ENCODE measurements at places on chromosomes 6 and 20. TPM values are rescaled to one million over a fixed set of nuclear protein-coding genes. Genes with fewer than 3 reads are reported as not detected.

GRCh38 chr6:53818858-53819609 lies 24.2 kb downstream of the LRRC1 start:
- DNase-seq: no peak

DNA sequence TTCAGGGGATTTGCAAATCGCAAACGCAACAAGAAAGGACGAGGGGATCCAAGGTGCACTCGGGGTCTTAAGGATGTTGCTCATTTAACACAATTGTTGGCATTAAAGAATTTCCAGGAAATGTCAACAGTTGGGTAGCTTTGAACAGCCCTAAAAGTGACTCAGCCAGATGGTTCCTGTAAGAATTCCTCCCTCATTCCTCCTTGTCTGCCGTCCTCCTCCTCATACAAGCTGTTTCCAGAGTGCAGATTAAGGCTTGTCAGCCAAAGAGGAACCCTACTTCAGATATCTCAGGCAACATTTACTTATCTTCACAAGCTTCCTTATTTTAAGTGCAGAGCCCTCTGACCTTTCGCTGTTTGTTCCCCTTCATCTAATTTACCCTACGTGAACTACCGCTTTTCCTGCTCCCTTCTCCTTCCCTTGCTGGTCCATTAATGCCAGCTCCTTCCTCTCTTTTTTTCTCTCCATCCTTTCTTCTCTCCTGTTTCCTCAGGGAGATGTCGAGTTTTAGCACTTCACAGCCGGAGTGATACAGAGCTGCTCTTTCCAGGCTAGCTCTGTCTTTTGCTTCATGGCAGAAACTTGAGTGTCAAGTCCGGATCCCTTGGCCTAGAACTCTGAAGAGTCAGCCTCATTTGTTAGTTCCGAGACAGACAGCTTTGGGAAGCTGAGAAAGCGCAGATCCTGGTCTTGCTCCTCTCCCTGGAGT lies 26.1 kb upstream of the TBC1D7 start:
- DNase-seq: no peak

DNA sequence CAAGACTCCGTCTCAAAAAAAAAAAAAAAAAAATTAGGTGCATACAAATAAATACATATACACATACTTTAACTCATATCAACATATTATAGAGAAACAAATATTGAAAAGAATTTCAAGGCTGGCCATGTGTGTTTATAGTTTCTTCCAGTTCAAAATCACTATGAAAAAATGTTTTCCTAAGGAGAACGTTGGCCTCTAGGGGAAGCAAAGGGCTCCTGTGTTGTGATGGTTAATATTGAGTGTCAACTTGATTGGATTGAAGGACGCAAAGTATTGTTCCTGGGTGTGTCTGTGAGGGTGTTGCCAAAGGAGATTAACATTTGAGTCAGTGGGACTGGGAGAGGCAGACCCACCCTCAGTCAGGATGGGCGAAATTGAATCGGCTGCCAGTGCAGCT lies 182.0 kb upstream of the AGPAT4 start:
- no peak for DNase-seq

DNA sequence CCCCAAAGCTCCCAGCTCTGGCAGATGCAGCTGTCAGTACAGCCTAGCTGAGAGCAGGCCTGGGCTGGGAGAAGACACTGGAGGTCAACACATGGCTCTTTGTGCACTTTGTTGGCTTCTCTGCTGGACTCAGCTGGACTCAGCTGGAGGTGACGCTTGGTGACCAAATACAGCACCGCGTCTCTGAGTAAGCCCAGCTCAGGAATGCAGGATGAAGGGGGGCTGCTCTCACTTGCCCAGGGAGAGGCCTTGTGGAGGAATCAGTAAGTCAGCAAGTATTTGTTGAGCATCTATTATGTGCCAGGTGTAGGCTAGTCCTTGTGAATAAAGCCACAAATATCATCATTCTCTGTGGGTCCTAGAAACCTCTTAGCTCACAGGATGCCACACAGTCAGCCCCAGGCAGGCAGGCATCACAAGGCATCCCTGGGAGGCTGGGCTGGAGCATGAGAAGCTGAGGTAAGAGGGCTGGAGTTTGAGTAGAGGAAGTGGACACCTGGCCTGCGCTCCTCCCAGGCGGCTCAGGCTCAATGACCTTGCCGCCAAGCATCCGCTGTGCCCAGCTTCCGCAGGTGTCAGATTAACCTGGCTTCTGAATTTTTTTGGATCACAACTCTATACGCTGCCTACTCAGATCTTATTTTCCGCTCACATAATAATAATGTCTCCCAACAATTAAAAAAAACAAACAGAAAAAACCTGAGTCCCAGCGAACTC lies 95.4 kb downstream of the TMEM170B start:
- DNase-seq: no peak

GRCh38 chr6:41077536-41077935 lies 4.8 kb downstream of the NFYA start:
- no peak for DNase-seq

DNA sequence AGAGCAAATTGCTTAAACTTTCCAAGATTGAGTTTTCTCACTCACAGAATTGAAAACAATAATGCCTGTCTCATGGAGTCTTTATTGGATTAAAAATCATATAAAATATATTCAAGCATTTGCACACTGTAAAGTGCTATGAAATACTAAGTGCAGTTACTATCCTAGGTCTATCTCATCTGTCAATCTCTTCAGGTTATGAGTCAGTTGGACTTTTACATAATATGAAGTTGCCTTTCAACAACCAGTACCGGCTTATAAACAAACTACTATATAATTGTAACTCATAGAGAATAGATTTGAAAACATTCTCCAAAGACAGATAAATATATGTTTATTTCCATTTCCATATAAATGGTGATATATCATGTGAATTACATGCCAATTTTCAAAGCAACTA lies 20.4 kb upstream of the GSTA4 start:
- DNase-seq: no peak

GRCh38 chr6:118649918-118650581 lies 1.3 kb downstream of the CEP85L start:
- no peak for DNase-seq

BPIFB4 gene
- polyA plus RNA-seq: not detected

DNA sequence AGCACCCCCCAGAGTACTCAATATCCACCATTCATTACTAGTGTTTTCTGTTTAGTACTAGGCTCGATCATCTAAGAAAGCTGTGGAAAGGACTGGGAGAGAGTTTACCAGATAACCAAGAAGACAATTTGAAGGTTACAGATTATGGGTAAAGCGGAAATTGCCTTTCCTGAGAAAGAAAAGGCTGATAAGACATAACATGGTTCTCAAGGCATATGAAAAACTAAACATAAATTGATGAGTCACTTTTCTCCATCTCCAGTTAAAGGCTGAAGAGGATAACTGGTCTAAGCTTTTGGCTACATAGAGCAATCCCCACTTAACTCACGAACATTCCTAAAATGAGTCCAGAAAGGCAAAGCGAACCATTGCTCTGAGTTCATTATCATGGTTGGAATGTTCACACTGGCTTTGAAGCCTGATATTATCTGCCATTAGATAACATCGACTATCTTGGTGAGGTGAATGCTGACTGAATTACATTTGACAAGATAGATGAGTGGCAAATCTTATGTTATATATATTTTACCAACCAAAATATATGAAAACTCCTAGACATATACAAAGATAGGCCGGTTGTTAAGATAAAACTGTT lies 65.8 kb downstream of the BTBD9 start:
- DNase-seq: no peak

GRCh38 chr6:36578431-36578830 lies 15.7 kb upstream of the SRSF3 start:
- DNase-seq: no peak

HRH3 gene
- 0.25 TPM for polyA plus RNA-seq

- DNase-seq: peak; percentile 36
Observed at GRCh38 chr20:5504061-5504739, 187.4 kb upstream of the PROKR2 start.

BANF2 gene
- not detected for polyA plus RNA-seq

MOG gene
- not detected for polyA plus RNA-seq

DNA sequence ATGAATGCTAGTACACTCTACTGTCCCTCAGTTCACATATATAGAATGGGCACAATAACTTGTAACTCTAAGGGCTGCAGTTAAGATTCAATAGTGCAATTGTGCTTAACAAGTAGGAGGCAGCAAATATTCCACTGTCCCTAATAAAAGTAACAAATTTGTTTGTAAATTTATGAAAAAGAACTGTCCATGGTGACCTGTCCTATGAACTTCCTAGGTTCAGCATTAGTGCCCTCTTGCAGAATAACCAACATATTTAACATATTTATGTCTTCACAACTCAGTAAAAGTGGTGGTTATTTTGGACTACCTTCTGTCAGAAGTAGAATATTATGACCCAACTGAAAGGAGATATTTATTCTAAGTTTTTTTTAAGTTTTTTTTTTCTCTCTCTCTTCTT lies 327.8 kb downstream of the CENPW start:
- no peak for DNase-seq

MUC21 gene
- polyA plus RNA-seq: not detected

KHDC1L gene
- 0.69 TPM for polyA plus RNA-seq

TBCC gene
- 23.9 TPM for polyA plus RNA-seq

KCNK15 gene
- polyA plus RNA-seq: 0.10 TPM

DNA sequence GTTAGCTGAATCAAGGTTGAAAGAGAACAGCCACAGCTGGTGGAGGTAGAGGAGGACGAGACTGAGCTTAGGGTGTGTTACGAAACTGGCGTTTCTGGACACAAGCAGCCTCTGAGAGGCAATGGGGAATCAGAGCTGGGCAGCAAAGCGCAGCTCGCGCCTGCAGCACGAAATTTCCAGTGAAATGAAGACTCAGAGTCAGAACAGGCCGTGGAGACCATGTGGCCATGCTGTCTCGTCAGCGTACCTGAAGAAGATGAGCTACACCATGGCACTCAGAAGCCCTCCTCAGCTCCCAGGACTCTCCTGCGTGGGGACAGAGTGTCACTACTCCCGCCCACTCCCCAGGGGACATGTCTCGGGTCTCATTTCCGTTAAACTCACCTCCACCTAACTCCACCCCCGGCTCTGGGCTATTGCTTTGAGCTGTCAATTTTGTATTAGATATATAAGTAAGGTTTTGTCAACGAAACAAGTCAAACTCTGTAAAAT lies 256.9 kb downstream of the ERMARD start:
- no peak for DNase-seq

DNA sequence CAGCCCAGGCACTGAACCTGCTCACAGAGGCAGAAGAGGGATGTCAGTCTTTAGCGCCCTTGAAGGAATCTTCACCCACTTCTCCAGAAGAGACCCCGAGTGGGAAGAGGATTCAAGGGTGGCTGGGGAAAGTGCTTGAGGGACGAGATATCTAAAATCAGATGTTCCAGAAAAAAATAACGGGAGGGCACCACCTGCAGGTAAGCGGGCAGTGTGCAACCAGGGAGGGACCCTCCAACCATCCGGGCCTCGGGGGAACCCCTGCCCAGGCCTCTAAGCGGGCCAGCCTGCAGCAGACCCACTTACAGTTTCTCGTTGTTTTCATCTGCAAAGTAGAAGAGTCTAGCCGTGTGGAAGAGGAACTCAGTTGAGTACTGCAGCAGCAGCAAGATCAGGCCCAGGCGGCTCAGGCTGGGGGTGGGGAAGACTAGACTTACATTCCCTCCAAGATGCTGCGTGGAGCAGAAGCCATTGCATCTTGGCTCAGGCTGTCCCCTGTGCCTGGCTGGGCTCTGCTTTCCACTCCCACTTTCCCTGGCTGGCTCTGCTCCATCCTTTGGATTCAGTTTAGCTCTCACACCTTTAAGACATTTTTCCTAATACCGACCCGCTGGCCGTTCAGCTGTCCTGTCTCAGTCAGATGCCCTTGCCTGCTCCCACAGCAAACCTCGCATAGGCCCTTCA lies 71.0 kb downstream of the TRAM2 start:
- DNase-seq: no peak

- DNase-seq: no peak
Observed at GRCh38 chr6:110140650-110141049, 38.8 kb downstream of the WASF1 start.

DNA sequence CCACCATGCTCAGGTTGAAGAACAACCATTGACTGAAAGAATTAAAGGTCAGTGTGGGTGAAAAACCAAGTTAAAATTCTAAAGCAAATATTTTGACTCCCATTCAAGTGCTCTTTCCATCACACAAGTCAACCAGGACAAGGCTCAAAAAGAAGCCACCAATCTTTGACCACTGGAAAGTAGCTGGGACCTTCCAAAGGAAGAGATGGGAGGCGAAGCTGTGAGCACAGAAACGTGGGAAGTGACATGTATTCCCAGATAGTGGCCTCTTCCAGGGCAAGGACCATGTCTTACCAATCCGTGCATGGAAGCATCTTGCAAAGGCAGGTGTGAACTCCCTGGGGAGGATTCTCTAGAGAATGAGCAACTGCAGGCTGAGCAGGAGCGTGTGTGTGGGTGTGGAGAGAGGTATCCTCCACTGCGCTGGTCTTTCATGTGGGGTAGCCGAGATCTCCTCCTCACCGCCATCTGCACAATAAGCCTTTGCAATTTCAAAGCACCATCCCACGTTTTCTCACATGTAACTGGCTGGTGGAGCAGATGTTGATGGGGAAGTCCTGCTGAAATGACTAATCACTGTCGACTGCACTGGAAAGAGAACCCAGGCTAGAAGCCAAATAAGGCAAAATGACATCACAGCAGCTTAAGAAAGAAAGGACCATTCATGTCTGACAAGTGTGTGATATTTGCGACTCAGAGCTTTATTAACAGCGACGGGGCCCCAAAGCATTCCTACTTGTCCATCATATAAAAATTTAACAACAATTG lies 189.4 kb upstream of the RREB1 start:
- no peak for DNase-seq

GRCh38 chr20:3751675-3752385 lies 15.7 kb downstream of the ADISSP start:
- DNase-seq: no peak

DNA sequence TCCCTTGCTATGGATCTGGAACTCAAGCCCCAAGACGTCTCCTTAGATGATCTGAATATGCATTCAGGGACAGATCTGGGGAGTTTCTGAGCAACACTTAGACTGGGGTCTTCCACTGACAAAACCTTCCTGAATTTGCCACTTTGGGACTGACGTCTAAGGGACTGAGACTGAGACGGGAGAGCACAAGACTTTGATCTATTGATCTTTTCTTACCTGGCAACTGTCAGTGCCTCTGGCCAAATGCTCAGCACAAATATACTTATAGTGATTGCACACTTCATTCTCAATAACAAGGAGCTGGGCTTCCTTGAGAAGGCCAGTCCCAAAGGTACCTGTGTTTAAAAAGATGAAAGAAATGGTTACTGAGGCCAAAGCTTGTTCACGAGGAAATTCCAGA lies 131.8 kb downstream of the LPA start:
- DNase-seq: no peak

LRFN2 gene
- polyA plus RNA-seq: 1.0 TPM

- no peak for DNase-seq
Observed at GRCh38 chr6:170470734-170471133, 82.4 kb downstream of the PSMB1 start.

All from right renal pelvis (tissue), 4 donors.